ENCODE measurements at places on chromosomes 3 and 15.

GRCh38 chr3:64049832-64050231, 26.5 kb upstream of the PSMD6 start:
- DNase-seq, result no peak
- peaks cover 7% of the 10 kb centered on the region for H3K4me1 ChIP-seq

- H3K4me1 ChIP-seq, result no peaks in the 10 kb centered on the region
- H3K4me3 ChIP-seq, result no peak overlapping the region
- DNase-seq, result no peak
- H3K27ac ChIP-seq, result no peak overlapping the region
Measured at GRCh38 chr3:183815951-183816475, 9.4 kb downstream of the MAP6D1 start.

- no peaks in the 10 kb centered on the region for H3K36me3 ChIP-seq
- H3K27me3 ChIP-seq, result no peaks in the 10 kb centered on the region
- H3K27ac ChIP-seq, result no peak overlapping the region
- no peaks in the 10 kb centered on the region for H3K4me1 ChIP-seq
- DNase-seq, result no peak
Measured at GRCh38 chr15:35926007-35926380, 380.0 kb upstream of the DPH6 start.

GRCh38 chr3:152047465-152047864, 174.0 kb downstream of the SUCNR1 start:
- no peak overlapping the region for H3K4me3 ChIP-seq
- no peak overlapping the region for H3K27ac ChIP-seq
- H3K27me3 ChIP-seq, result no peaks in the 10 kb centered on the region

DNA sequence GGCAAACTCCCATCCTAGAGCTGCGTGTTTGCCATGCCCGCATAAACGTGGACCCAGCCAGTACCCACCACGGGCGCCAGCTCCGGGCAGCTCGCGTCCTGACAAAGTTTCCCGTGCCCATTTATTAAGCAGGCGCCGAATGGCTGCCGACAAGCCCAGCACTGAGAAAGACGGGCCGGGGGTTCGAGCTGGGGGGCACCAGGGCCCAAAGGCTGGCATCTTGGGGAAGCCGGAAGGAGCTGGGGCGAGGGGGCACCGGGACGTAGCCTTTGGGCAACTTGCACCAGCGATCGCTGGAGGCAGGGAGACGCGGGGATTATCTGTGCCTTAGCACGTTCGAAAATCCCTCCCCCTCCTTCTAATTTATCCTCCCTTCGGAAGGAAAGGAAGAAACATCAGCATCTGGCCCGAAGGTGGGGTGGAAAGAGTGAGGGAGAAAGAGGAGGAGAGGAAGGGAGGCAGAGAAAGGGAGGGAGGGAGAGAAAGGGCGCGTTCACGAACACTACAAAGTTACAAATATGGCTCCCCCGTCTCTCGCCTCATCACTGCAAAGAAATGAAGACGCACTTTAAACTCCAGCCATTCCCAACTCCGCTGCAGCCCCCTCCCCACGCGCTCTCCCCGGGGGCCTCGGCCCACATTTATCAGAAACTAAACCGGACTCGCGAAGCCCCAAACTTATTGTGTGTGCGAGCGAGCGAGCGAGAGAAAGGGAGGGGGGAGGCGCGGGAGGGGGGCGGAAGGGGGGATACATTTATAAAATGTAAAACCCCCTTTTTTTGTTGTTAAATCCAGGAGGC, 1.0 kb downstream of the ANP32A start:
- H3K36me3 ChIP-seq, result no peaks in the 10 kb centered on the region
- no peak for DNase-seq
- H3K27me3 ChIP-seq, result no peaks in the 10 kb centered on the region
- peaks cover 45% of the 10 kb centered on the region for H3K4me1 ChIP-seq

DNA sequence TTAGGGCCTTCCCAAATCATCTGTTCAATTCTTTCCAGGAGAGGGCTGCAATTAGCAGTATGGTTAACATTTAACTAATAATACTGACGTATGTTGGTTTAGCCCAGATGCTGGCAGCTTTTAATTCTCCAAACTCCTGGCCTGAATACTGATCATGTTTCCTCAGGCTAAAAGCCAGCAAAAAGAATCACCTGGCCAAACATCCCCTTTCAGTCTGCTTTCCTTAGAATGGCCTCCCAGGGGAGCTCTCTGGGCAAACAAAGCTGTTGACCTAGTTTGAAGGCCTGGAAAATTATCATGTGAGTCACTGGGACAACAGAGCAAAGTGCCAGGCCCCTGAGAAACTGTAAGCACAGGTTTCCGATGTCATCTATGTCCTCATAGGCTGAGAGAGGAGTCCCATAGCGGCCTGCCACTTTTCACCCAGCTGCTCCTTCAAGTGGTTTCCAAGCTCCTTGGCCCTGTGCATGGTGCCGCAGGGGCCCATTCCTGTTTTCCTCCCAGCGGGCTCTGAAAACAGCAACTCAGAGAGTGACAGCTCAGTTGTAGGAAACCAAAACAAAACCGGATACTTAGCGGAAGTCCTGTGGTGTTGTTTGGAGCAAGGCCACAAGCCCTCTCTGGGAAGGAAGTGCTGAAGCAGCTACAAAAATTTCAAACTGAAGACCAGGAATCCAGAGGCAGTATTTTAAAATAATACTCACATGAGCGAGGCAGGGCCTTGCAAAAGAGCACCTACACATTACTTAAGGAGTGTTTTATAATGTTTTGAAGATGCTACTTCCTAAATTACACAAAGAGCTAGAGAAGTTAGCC, 36.5 kb upstream of the RAB11A start:
- DNase-seq, result peak; percentile 84
- no peaks in the 10 kb centered on the region for H3K36me3 ChIP-seq
- peak overlapping the region; percentile 7 for H3K4me3 ChIP-seq
- H3K4me1 ChIP-seq, result peaks cover 61% of the 10 kb centered on the region
- H3K27ac ChIP-seq, result peak overlapping the region; percentile 95
